ENCODE measurements at places on chromosomes 6 and 20. TPM values are rescaled to one million over a fixed set of nuclear protein-coding genes. Genes with fewer than 3 reads are reported as not detected.

PPIL6 gene
- total RNA-seq = 1.3 TPM

BMP2 gene
- not detected for total RNA-seq

SLC17A2 gene
- total RNA-seq = not detected

SOX18 gene
- not detected for total RNA-seq

DLL1 gene
- total RNA-seq = 7.2 TPM

DYNLT2 gene
- total RNA-seq = 4.3 TPM

SLC35D3 gene
- not detected for total RNA-seq

SUN5 gene
- total RNA-seq = not detected

ZC2HC1B gene
- total RNA-seq = not detected

PAQR8 gene
- 1.8 TPM for total RNA-seq

F13A1 gene
- total RNA-seq = 0.38 TPM

OGFR gene
- 54.5 TPM for total RNA-seq

PBOV1 gene
- not detected for total RNA-seq

SIRPB1 gene
- 8.6 TPM for total RNA-seq

PTCRA gene
- total RNA-seq = not detected

FGD2 gene
- total RNA-seq = 1.2 TPM

TRIM40 gene
- not detected for total RNA-seq

LCA5 gene
- total RNA-seq = not detected

OR2B6 gene
- not detected for total RNA-seq

LY86 gene
- 1.3 TPM for total RNA-seq

KIAA0408 gene
- 1.0 TPM for total RNA-seq

GJA10 gene
- total RNA-seq = not detected

IMPG1 gene
- total RNA-seq = not detected

SLC22A16 gene
- not detected for total RNA-seq

ANKRD6 gene
- total RNA-seq = 3.8 TPM

HTR1B gene
- total RNA-seq = not detected

Measured in CD4-positive, alpha-beta T cell (primary cell).